ENCODE measurements at places on chromosomes 16 and 17.
A peak's percentile ranks its signal among the peaks of the same experiment; 100 is the strongest.

GRCh38 chr16:58435779-58436178, 43.5 kb downstream of the GINS3 start:
- no peak for DNase-seq

DNA sequence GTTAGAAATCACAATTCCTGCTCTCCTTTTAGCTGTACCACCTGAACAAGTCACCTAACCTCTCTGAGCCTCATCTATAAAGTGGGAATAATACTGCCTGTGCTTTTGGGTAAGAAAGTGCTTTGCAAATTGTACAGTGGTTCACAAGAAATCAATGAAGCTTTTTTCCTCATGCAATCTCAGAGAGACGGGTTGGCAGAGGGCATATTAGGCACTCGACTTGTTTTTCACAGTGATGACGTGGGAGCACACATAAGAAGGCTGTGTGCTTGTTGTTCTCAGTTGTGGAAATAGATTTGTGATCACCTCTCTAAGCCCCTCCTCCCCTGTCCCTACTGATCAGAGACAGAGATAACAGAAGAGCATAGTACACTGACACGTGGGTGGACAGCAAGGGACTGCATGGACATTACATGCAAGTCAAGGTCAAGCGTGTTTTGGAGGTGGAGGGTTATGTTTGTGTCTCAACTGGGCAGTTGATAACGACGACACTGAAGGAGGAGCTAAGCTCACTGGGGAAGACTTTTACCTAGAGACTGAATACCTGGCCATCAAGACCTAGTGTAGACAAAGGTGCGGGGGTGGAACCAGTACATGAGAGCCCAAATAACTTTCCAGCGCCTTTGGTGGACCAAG, 1.7 kb upstream of the GPT2 start:
- no peak for DNase-seq

DNA sequence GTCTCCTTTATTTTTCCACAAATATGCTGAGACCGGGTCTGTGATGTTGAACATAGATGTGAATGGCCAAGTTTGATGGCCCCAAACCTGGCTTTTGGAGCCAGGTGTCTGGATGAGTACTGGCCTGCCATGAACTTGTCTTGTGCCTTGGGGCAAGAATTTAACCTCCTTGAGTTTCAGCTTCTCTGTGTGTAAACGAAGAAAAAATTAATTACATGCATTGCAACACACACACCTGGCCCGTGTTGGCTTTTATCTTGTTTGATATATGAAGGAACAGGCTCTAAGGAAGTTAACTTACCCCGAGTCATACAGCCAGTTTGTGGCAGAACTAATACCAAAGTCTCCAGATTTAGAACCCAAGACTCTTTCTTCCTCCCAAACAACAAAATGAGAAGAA, 13.1 kb downstream of the FBXO39 start:
- no peak for DNase-seq

DNA sequence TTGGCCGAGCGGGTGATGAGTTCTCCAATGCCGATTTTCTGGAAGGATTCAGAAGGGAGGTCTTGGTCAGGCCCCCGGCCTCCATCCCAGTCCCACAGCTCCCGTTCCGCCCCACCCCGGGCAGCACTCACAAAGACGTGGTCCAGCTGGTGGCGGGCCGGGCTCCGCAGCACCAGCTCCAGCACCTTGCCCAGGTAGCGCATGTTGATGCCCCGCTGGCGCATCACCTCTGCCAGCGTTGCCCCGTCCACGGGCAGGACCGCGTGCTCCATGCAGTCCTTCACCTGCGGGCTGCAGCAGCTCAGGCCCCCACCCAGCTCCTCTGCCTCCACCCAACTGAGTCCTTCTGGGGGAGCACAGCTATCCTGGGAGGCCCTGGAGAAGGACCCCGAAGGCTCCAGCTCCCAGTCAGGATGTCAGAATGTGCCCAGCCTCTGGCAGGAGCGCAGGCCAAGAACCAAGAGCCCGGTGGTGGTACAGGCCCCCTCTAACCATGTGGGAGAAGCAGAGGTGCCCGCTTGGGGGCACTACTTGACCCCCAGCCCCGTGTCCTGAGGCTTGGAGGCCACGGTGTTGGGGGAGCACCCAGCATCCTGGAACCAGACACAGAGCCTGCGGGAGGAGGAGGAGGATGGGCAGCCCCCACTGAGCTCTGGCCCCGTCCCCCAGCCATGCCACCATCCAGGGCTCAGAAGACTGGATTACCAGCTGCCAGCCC, 16.2 kb downstream of the CLUH start:
- no peak for DNase-seq

- no peak for DNase-seq
These were observed 6.2 kb downstream of the CRISPLD2 start for GRCh38 chr16:84825896-84826557.

DNA sequence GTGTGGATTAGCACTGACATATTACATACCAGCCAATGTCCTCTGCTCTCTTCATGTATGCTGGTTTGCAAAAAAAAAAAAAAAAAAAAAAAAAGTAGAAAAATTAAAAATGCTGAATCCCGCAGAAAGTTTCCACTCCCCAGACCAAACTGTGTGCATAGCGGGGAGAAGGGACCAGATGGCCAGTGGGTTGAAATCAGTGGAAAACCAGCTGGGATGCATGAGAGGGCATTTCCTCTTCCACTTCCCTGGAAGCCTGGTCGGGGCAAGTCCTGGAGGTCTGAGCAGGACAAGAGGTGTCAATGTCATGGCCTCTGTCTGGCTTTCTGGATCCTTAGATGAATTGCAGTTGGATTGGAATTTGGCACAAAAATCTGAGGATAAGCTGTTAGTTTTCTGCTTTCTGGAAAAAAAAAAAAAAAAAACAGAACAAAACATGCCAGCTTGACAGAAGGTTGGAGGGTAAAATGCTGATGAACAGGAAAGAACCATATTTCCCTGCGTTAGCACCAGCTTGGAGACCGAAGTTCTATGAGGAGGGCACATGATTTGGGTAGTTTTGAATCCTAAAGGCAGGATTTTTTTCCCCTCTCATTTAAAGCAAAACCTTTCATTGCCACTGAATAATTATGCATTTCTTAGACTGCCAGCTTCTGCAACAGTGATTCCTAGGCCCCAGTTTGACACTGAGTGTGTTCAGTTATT, 941.5 kb upstream of the EEF2KMT start:
- no peak for DNase-seq

DNA sequence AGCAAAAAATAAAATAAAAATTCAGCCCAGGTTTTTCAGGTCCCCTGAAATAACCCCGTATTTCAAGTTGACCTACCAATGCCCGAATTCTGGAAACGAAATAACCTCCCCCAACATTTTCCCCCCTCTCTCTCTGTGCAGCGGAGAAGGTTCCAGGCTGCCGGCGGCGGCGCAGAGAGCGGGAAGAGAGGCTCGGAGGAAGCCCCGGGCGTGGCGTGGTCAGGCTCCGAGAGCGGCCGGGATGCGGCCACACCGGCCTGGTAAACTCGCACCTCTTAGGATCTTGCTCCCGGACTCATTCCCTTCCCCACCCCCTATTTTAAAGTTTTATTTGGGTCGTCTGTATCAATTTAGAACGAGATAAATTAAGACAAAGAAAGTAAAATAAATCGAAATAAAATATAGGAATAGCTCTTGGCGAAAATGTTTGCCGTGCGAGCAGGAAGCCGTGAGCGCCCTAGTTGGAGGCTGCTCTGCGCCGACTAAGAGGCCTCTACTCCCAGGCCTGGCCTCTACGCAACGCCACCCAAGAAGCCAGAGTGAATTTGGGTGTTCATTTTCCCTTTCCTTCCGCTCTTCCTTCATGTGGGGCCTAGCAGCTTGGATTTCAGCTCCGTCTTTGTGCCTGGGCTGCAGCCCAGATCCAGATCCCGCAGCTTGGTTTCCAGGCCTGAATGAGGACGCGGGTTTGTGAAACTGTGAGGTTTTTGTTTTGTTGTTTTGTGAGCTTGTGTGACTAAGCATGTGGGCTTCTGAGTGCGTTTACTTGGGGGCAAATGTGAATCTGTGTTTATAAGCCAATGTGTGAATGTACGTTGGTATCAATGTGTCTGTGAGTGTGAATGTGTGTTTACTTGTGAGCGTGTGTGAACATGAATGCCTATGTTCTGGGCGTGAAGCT, 1.5 kb upstream of the HOXB6 start:
- DNase-seq = no peak

DNA sequence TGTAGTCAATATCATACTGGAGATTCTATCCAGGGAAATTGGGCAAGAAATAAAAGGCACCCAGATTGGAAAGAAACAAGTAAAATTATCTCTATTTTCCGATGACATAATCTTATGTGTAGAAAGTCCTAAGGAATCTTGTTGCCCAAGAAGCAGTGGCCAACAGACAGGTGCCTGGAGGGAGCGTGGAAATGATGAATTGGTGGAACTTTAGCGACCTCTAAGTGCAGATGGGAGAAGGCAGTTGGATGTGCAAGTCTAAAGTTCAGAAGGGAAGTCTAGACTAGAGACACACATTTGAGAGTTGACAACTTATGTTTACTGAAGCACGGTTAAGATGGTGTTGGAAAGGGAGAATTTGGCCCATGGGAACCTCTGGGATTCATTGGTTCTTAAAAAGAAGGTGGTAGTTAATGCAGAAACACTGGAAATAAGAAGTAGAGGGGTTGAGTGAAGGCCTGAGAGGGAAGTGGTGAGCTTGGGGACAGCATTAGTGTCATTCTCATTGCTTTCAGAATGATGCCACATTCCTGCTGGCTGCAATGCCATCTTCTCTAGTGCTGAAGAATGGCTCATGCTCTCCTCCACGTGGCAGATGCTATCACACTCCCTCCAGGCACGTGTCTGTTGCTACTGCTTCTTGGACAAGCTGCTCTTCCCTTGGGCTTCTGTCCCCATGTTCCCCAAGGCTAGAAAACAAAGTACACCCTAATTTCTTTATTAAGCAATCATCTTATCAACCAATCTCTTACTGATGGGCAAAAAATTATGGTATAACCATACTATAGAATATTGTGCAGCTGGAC, 24.0 kb downstream of the TAT start:
- DNase-seq = no peak

GRCh38 chr16:24844101-24845030, 1.4 kb upstream of the SLC5A11 start:
- DNase-seq = no peak

DNA sequence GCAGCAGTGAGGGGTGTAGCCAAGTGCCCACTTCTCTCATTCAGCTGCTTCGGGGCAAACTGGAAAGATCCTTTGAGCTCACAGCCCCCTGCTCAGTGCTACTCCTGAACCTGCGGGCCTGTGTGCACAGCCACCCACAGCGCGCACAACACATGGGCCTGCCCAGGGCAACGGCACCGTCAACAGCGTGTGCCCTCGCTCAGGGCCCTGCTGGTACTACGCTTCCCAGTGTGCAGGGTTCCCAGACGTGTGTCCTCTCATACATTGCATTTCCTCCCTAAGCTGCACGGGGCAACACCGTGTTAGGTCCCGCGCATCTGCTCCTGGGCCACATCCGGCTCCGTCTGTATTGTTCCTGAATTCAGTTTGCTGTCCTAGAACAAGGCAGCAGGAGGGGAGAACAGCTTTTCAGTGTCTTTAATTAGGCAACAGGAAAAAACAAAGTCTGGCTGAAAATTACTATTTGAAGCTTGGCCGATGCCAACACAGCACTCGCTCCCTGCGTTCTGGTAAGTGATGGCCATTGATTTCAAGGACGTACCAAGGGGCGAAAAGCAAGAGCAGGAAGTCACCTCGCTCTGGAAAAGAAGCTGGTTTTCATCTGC, 15.2 kb downstream of the MRM3 start:
- DNase-seq = no peak

DNA sequence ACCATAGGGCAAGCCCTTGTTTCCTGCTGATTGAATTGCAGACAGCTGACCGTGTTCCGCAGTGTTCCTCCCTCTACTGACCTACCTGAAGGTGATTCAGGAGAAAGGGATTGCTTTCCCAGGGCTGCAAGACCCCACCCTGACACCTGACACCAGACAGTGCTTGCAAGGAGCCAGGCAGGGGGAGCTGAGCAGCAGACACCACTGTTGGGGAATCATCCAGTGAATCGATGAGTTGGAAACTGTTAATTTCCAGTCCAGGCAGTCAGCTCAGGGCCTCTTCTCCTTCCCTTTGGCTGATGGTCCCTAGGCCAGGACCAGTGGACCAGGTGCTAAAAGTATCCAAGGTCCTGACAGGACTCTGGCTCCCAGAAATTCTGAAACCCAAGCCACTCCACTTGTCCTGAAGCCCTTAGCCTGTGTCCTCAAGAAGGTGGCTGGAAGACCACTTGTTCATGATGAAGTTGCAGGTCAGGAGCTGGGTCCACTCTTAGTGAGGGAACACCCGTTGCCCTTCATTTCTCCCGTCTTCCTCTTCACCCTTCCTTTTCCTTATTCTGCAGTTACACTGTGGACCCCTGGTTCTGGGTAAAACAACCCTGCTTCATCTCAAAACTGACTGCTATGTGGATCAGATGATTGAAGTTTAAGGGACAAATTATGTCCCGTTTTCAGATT, 9.5 kb upstream of the UNK start:
- no peak for DNase-seq

GRCh38 chr17:77318491-77319210, 177.9 kb downstream of the SEC14L1 start:
- no peak for DNase-seq

GRCh38 chr17:2704890-2705248, 6.7 kb downstream of the CLUH start:
- DNase-seq = no peak

- peak; percentile 58 for DNase-seq
These were observed at the start of gene NXPH3 for GRCh38 chr17:49575679-49576087. NXPH3 (plus strand) TSS chr17:49575871; CDS start chr17:49576220, 349 bp downstream.

DNA sequence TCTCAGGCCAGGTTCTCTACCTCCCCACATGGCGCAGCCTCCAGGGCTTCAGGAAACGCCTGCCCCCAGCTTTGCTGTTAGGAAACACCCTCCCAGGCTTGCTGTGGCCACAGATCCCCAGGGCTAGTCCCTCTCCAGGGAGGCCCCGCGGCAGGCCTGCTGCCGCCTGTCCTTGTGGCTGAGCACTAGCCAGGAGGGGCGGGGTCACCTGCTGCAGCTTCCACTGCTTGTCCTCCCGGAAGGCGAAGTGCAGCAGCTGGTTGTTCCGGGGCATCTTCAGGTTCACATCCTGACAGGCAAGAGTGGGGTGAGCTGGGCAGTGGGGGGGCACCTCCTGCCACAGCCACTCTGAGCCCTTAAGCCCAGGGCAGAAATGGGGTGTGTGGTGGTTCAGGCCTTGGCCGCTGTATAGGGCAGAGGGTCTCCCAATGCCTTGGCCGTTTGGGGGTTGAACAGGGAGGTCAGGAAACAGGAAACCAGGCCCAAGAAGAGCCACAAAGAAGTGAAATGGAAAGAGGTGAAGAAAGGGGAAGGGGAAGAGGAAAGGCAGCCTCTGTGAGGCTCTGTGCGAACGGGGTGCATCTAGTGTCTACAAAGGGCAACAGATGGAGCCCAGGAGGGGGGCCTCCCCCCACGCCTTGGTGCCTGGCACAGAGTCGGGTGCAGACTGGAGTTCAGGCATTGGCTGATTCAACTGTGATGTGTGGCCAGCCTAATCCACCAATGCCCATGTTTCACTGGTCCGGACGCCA, 2.0 kb downstream of the ROGDI start:
- no peak for DNase-seq

Data from activated T-helper 1 cell treated with anti-CD3 and anti-CD28 coated beads, Interleukin-2, amount 50 U/mL, for 16 hours (primary cell).